ENCODE measurements at places on chromosomes 1 and 21. TPM values are rescaled to one million over a fixed set of nuclear protein-coding genes. Genes with fewer than 3 reads are reported as not detected.

KISS1 gene
- total RNA-seq = not detected

SELENBP1 gene
- 31.1 TPM for total RNA-seq

SPRR5 gene
- not detected for total RNA-seq

FCRL5 gene
- total RNA-seq = not detected

CCDC181 gene
- total RNA-seq = 1.2 TPM
